Posterior vena cava (tissue), 2 donors: ENCODE measurements at places on chromosomes 2 and 18. TPM values are rescaled to one million over a fixed set of nuclear protein-coding genes. Genes with fewer than 3 reads are reported as not detected.

- DNase-seq: no peak
Measured at GRCh38 chr18:33495278-33495677, 54.8 kb upstream of the CCDC178 start.

GRCh38 chr2:205712508-205712907 lies 30.2 kb downstream of the NRP2 start:
- DNase-seq: no peak

- DNase-seq: peak; percentile 51
Measured at GRCh38 chr2:120767486-120768005, 31.9 kb downstream of the GLI2 start.

DNA sequence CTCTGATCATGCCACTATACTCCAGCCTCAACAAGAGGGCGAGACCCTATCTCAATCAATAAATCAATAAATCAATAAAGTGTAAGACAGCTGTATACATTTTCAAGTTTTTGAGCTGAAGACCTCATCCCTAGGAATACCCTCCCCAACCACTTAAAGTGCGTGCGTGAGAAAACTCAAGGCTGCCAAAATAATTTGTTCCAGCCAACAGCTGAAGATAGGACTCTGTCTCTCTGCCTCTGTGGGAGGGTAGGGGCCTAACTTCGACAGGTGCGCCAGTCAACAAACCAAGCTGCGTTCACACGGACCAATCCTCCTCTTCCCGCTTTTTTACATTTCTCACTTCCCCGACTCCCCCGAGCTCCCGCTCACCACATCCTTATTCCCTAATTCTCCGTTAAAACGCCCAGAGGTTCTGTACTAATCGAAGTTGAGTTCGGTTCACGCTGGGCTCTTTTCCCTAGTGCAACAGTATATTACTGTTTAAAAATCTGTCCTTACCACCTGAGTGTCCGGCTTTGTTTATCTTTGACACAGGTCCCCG lies 618 bp downstream of the POLR2D start:
- no peak for DNase-seq

DNA sequence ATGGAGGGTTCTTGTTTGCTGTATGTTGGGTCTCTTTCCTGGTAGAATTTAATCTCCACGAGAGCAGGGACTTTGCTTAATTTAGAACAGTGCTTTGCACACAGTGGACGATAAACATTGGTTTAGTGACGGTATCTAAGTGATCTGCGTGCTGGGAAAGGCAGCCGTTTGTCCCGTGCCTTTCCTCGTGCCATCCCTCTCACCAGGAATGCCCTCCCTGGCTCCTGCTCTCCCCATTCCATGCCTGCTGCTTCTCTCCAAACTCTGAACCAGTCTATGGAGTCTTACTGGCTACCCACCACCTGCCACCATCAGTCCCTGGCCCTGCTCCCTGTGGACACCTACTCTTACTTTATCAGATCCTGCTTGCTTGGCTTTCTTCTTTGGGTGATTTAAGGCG lies 27.3 kb upstream of the TNP1 start:
- no peak for DNase-seq

- DNase-seq: no peak
Measured at GRCh38 chr2:19844750-19845149, 57.0 kb downstream of the TTC32 start.

- DNase-seq: no peak
Measured at GRCh38 chr18:22700920-22701319, 232.2 kb upstream of the RBBP8 start.

- DNase-seq: no peak
Measured at GRCh38 chr2:53631313-53632125, 136.1 kb upstream of the CHAC2 start.

DNA sequence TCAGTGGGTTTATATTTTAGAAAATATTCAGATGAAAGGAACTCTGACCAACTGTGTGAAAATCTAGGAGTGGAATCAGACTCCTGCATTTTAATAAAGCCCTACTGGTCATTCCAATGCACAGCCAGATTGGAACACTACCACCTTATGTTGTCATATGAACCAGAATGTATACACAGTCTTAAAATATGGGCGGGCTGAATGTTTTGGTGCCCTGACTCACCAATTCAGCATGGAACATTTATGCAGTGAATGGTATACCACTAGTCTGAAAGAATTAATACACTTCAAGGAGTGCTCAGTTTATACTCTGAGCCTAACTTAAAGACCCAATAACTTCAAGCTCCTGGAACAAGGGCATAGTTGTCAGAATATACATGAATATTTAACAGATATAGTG lies 280.9 kb upstream of the TCF4 start:
- no peak for DNase-seq

DNA sequence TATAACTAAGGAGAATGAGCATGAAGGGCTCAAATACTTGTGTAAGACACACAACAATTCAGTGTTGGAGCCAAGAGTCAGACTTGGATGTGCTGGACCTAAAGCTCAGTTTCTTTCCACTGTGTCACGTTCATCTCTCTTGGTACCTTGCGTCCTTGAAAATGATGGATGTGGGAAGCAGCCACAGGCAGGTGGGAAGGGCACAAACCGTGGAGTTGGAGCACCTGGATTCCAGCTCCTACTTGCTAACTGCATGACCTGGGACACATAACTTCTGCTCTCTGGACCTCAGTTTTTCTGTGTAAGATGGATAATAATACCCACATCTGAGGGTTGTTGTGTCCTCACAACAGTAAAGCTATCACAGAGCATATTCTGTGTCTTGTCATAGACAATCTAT lies 53.1 kb upstream of the PPP1CB start:
- no peak for DNase-seq

DNA sequence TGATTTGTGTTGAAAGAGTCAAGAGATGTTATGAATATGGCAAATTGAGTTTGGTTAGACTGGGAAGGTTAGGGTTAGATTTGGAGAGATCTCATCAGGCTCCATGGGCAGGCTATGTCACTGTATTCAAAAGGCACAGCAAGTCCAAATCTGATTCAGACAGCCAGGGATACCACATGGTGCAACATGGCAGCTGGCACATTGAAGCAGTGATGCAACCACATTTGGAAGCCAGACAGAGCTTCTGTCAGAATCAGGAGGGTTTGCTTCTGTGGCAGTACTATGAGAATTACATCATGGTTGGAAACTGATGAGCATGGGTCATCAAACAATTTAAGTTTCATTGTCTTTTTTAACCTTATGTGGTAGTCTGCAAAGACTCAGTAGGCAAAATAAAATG lies 772.2 kb downstream of the SUCLG1 start:
- no peak for DNase-seq

DNA sequence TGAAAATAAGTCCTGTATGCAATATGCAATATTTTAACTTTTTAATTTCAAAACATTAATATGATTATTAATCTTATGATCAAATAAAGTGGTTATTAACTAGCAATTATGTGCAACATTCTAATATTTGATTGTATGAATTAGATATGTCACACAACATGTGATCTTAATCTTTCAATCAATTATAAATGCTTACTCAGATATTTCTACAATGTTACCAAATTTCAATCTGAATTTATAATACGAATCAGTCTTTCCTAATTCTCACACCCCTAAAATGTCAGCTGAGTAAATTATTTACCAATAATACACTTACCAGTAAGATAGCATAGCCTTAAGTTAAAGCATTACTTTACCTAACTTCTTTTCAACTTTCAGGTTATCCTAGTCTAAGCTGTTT lies 186.3 kb downstream of the CALCRL start:
- DNase-seq: no peak

GRCh38 chr18:44759925-44760342 lies 79.2 kb downstream of the SETBP1 start:
- DNase-seq: no peak

Gene CRYGD
- not detected for total RNA-seq

Gene ST6GAL2
- 43.0 TPM for total RNA-seq

Gene ERBB4
- 3.2 TPM for total RNA-seq

Gene SERPINB13
- total RNA-seq: not detected

Gene ST8SIA3
- not detected for total RNA-seq

Gene PSD4
- total RNA-seq: 5.8 TPM

Gene CXCR2
- total RNA-seq: 2.5 TPM
